ENCODE measurements at places on chromosomes 2 and 18.

GRCh38 chr18:49862656-49863385 lies 49.5 kb upstream of the ACAA2 start:
- DNase-seq: no peak

DNA sequence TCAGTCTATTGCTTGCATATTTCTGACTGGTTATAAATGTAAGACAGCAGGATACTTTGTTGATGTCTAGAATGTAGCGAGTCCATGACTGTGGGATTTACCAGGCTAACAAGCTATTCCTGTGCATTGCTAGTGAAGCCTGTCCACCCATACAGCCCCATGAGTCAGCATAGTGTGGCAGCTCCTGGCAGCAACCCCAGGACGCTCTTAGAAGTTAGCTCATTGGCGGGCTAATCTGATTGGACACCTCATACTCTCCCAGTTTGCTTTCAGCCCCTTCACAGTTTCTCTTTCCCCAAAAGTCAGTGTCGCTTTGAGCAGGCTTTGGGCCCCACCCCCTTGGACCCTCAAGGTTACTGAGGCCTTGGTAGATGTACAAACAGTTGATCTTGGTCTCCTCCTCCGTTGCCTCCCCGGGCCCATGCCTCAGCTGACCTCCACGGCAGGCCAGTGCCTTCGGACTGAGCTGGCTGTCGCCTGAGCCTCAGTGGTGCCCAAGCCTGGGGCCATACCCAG lies 48.0 kb downstream of the COA5 start:
- no peak for DNase-seq

DNA sequence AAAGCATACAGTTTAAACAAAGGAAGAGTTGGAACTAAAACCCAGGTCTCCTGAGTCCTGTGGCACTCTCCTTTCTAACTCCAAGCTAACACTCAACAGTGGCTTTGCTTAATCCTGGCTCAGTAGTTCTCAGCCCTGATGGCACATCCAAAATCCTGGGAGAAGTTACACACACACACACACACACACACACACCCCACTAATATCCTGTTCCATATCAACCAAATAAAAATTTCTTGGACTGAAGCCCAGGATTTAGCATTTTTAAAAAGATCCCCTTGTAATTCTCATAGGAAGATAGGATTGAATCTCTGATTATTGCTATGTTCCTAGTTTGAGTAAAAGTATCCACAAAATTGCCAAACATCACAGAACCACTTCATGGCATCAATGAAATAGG lies 136.1 kb upstream of the RIOK3 start:
- no peak for DNase-seq

DNA sequence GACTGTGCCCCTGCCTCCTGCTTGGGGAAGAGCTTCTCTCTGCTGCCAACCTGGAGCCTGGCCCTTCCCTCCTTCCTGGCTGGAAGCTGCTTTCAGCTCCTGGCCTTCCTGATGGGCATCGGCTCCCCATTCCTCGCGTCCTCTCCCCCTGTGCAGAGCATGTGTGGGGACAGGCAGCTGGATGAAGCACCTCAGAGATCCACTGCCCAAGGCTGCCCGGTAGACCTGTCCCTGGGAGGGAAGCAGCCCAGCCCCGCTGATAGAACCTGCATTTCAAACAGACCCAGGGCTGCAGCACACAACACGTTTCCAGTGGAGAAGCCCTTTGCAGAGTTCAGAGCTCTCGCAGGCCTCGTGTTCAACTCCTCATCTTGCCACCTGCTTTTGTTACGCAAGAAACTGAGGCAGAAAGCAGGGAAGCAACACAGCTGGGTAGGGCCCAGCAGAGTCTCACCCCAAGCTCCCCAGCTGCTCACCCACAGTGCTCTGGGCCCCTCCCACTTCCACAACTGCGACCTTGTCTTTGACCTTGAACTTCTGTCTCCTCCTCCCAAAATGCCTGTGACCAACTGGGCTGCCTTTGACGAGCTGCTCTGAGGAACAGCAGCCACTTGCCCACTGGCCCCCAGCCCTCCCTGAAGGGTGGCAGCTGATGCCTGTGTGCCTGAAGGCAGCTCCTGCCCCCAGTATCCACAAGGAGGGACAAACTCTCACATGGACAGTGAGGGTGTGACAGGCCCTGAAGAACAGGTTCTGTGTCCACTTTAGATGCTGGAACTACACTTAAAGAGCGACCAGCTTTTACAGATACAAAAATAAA lies 65.5 kb downstream of the PARD6G start:
- DNase-seq: no peak

DNA sequence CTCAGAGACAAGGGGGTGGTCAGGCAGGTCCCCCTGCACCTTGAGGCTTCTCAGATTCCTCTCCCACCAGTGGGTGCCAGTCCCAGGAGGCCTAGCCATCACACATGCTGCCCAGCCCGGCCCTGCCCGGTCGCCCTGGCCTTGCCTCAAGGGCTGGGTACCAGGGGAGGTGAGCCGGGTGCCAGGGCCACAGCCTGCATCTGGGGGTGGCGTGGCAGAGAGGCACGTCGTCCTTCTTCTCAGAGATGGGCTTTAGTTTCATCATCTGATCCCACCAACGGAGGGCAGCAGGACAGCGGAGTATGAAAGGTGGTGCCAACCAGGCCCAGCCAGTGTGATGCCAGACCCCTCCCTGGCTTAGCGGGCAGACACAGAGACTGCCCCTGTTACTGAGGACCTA lies 161.7 kb downstream of the TFCP2L1 start:
- DNase-seq: no peak

DNA sequence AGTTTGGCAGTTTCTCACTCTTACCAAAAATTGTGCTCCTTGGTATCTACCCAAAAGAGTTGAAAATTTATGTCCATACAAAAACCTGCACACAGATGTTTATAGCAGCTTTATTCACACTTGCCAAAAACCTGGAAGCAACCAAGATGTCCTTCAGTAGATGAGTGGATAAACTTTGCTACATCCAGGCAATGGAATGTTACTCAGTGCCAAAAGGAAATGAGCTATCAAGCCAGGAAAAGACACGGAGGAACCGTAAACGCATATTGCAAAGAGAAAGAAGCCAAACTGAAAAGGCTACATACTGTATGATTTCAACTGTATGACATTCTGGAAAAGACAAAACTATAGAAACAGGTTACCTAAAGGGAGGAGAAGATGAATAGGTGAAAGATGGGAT lies 36.1 kb downstream of the TMEM163 start:
- no peak for DNase-seq

DNA sequence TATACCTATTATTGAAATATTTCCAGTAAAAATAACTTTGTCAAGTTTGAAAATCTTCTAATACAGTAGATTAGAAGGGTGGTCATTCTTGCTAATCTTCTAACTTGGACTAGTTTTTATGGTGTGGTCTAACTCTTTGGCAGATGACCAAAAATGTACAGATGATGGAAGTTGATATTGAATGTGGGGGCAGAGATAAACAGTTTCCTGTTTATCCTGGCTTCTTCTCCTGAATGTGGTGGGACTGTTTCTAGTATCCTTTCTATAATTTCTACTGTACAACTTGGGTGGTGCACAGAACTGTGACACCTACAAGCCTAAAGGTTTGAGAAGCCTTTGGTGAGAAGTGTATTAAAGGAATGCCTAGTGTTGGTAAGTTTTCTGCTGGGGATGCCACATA lies 178.7 kb downstream of the PDE11A start:
- no peak for DNase-seq

- no peak for DNase-seq
Measured at GRCh38 chr2:120751553-120751952, 15.9 kb downstream of the GLI2 start.

- DNase-seq: peak; percentile 17
Measured at GRCh38 chr2:26235089-26235488, 9.3 kb downstream of the HADHA start.

DNA sequence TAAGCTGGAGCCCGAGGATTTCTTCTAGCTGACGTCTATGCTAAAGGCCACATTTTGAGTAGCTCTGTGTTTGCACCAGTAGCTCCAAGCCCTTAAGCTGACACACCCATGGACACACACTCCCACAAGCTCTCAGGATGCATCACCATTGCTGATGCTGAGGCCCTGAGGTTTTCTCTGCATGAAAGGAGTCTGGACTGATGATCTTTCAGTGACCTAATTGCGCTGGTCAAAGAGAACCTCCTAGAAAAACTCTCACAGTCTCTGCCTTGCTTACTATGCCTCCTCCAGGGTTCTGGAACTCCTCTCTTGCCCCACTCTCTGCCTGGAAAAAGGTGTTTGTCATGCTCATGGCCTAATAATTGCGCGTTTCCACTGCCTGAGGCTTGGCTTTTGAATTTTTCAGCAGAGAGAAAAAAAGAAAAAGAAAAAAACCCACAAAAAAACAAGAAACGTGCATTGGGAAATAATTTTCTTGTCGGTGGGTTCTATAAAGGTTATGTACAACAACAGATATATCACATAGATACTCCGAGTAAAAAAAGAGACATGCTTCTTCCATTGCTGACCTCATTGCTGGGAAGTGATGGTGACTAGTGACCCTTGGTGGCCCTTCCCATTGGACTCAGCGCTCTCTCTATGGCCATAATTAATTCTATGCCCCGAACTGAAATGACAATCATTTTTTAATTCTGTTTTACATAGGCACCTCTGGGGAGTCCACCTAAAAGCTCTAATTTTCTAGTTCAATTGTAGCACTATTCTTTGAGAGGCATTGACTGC lies 297.0 kb downstream of the TDRD15 start:
- DNase-seq: no peak

DNA sequence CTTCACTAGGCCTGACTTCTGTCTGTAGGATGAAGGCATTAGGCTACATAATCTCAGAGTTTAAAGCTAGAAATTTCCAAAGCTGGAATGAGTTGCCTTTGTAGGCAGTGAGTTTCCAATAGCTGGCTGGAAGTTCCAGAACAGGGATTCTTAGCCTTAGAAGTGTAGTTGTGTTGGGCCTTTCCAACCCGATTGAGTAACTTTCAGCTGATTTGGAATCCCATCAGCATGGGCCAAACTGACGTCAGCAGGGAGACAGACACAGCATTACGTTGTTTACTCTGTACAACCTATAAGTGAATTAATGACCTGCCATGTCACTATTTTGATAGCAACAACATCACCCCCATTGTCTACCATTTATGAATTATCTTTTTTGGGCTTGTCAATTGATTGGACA lies 56.9 kb downstream of the SETBP1 start:
- no peak for DNase-seq

DNA sequence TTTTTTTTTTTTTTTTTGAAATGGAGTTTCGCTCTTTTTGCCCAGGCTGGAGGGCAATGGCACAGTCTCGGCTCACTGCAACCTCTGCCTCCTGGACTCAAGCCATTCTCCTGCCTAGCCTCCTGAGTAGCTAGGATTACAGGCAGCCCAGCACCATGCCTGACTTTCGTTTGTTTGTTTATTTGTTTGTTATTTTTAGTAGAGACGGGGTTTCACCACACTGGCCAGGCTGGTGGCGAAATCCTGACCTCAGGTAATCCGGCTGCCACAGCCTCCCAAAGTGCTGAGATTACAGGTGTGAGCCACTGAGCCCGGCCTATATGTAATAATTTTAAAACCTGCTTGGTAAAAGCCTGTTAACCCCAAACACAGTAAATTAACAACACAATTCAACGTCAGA lies 435.7 kb downstream of the LRRTM4 start:
- no peak for DNase-seq

GRCh38 chr2:195758846-195759245 lies 101.8 kb downstream of the SLC39A10 start:
- DNase-seq: no peak

- DNase-seq: no peak
Measured at GRCh38 chr2:206971805-206972204, 32.5 kb downstream of the CPO start.

DNA sequence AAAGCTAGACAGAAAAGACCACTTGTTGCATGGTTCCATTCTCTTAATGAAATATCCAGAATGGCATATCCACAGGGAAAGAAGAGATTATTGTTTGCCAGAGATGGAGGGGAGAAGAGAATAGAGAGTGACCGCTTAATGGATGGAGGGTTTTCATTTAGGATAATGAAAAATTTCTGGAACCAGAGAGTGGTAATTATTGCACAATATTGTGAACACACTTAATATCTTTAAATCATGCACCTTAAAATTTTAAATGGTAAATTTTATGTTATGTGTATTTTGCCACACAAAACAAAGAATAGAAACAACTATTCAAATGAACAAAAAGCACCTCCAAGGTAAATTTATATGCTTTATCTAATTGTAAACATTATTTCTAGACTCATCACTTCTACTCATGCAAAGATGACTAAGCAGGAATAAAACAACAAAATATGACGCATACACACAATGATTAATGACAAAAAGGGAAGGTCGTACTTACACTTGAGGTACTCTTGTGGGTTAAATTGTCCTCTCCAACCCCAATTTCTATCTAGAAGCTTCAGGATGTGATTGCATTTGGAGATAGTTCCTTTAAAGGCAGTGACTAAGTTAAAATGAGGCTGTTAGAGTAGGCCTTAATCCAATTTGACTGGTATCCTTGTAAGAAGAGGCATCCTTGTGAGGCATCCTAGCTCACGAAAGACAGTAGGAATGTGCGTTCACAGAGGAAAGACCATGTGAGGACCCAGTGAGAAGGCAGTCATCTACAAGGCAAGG lies 18.7 kb upstream of the DHRS9 start:
- no peak for DNase-seq

DNA sequence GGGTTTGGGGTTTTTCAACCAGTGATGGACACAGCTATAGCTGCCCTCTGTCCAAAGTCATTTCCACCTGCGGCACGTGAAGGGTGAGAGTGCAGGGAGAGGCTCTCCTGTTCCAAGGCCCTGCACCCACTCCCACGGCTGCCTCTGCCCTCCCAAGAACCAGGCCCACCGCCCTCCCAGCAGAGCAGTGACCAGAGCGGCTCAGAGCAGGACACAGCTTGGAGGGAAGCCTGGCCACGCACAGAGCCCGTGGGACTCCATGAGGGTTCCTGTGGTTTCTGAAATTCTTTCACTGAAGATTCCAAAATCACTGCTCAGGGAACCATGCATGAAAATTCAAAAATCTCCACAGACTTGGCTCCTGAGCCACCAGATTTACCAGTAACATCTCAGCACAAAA lies 67.3 kb upstream of the SALL3 start:
- no peak for DNase-seq

DNA sequence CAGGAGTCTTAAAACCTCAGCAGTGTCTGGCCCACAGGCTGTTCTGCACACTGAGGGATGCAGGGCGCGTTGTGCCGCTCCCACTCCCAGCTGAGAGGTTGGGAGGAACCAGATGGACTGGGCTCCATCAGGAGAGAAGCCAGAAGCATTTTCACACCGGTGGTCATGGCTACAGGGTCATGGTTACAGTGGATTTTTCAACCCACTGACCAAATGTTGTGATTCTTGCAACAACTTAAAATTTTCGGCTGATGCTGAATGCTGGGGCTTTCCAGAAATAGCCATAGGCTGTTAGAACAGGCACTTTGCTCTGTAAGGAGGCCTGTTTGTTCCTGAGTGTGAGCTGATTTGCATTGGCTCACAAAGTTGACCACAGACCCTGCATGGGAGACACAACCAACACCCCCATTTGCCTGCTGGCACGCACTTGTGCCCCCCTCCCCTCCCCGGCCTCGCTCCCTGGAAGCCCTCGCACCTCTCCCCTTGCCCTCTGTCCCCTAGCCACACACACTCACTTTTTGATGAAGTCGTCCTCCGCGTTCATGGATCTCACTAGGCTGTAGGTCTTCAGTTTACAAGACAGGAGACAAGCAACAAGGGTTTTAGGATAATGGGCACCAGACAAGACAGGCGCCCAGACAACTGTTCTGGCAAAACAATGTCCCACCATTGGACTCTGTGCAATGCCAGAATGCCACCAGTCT lies 3.4 kb downstream of the LPIN1 start:
- peak; percentile 66 for DNase-seq

All from NAMALWA (cell line).